ENCODE measurements at places on chromosomes 6 and 20. TPM values are rescaled to one million over a fixed set of nuclear protein-coding genes. Genes with fewer than 3 reads are reported as not detected.

Gene BTN1A1
- polyA plus RNA-seq, result not detected

Gene GPLD1
- polyA plus RNA-seq, result not detected

Gene HRH3
- polyA plus RNA-seq, result not detected

Gene HSPA1B
- 81.4 TPM for polyA plus RNA-seq

Gene CDSN
- polyA plus RNA-seq, result not detected

Gene TPX2
- polyA plus RNA-seq, result 0.06 TPM

Gene NR2E1
- polyA plus RNA-seq, result not detected

Gene OR12D3
- not detected for polyA plus RNA-seq

Gene CGAS
- polyA plus RNA-seq, result 4.9 TPM

Gene BIRC7
- not detected for polyA plus RNA-seq

Gene CD83
- polyA plus RNA-seq, result 84.7 TPM

Gene AHCY
- polyA plus RNA-seq, result 42.7 TPM

Gene LY6G6F
- polyA plus RNA-seq, result 0.51 TPM

Gene SLC44A4
- polyA plus RNA-seq, result not detected

Gene PIM1
- polyA plus RNA-seq, result 20.5 TPM
